ENCODE measurements at places on chromosomes 3 and 15.
A peak's percentile ranks its signal among the peaks of the same experiment; 100 is the strongest.

DNA sequence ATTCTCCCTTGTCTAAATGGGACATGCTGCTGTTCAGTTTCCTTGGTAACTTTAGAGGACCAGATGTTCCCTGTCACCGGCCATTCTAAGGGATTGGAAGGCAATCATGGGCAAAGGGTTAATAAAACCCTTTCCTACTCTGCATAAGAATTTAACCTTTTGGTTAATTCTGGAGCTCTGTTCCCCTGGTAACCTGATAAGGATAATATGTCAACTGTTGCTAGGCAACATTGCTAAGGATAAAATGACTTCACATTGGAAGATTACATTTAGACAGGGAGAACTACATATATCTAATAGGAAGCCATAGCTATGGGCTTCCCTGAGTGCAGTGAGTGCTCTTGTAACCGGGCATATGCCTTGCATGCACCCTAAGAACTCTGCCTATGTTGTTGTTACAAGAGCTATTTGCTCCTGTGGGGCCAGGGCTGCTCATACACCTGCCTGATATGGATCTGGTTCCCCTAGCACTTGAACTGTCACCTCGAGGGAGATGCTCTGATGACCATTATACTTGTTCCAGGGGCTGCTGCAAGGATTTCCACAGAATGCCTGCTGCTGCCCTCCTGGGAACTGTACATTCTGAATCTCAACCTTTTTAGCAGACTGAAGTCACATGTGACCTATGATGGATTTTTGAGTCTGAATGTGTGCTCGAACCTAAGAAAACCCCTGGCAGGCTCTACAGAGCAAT is 326.3 kb upstream of the PDZRN3 start:
- DNase-seq: no peak

- peak; percentile 19 for DNase-seq
These were observed 600.0 kb downstream of the ROBO1 start for GRCh38 chr3:79167651-79168416.

DNA sequence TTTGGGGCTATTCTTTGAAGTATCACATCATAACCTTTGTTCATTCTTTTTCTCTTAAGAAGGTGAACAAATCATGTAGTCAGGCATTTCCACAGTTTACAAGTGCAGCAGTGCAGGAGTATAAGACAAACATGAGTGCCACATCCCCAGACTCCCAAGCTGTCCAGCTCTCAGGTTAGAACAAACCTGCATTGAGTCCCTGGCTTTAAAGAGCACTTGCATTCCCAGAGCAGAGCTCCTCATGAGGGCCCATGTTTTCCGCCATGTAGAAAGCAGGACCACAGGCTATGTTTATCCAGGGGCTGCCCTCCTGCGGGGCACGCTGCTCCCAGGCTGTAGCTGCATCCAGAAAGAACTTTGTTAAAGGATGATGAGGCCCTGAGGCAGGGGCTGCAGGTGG is 267.7 kb downstream of the TLE3 start:
- no peak for DNase-seq

- DNase-seq: no peak
These were observed 596 bp downstream of the BTD start for GRCh38 chr3:15602146-15602536.

GRCh38 chr3:10816019-10816862 is at the start of gene SLC6A11:
TSS of gene SLC6A11 (plus strand) at chr3:10816228. CDS start at chr3:10816266, 38 bp downstream.
- no peak for DNase-seq

DNA sequence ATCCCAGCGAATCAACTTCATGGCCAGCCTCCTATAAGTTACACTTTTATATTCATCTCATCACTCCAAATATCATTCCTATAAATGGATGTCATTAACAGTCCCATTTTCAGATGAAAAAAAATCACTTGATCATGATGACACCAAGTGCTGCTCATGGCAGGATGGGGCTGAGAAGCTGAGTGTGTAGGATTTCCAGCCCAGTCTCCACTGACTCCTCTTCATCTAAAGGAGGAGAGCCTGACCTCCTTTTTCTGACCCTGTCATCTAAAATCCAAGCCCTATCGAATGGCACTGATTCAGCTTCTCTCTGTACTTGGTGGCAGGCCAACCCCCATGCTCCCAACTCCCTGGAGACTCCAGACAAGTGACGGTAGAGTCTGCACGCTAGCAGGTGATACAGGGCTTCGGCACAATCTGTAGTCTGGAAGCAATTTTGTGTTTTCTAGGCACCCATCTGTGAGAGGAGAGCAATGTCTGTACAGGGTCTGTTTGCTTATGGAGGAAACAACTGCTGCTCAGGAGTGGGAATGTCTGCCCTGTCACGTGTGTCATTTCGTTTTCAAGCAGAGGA is 103.2 kb downstream of the EPHB1 start:
- DNase-seq: no peak

- DNase-seq: no peak
These were observed 66.6 kb downstream of the LEO1 start for GRCh38 chr15:51904931-51905330.

- DNase-seq: peak; percentile 71
These were observed 45.6 kb upstream of the SYNM start for GRCh38 chr15:99059010-99059981.

Data from mucosa of gallbladder (tissue), 1 donor.